Right cardiac atrium (tissue), 5 donors: ENCODE measurements at places on chromosomes 11 and 22. TPM values are rescaled to one million over a fixed set of nuclear protein-coding genes. Genes with fewer than 3 reads are reported as not detected.
A peak's percentile ranks its signal among the peaks of the same experiment; 100 is the strongest.

DNA sequence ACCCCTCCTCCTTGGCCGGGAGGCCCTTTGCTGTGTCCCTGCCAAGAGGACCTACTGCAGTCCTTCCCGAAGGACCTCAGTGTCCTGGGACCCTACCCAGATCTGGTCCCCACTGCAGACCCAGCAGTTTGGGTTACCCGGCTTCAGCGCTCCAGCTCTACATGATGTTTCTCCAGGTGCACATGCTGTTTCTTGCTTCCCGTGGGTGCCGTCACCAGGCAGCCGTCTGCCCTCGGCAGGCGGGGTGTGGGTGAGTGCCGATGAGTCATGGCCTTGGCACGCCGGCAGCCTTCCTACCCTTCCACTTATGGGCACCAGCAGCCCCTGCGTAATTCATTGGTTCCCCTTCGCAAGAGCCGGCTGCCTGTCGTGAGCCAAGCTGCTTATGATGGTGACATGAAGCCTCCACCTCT is 101.8 kb downstream of the BCR start:
- peak; percentile 77 for DNase-seq

Gene FIBIN
- polyA plus RNA-seq, result 15.2 TPM

DNA sequence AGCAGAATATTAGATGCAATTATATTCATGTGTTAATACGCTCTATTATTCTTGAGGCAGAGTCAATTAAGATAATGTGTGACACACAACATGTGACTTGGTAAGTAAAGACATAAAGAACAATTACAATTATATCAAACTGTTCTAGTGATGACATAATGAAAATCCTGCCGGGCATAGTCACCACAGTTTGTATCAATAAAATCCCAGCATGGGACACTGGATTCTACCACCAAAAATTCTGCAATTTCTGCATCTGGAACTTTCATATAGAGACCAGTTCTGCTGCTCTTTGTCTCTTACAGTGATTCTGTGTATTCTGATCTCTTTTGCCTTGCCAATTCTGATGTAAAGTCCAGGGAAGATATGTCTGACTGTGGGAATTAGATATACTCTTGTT is 495.6 kb upstream of the LRRC4C start:
- no peak for DNase-seq

- DNase-seq, result peak; percentile 60
These were observed 3.0 kb downstream of the LRFN4 start for GRCh38 chr11:66859686-66860448.

GRCh38 chr11:73197348-73197747 is 20.7 kb upstream of the P2RY2 start:
- no peak for DNase-seq
